Right cardiac atrium (tissue), 5 donors: ENCODE measurements at places on chromosomes 11 and 22. TPM values are rescaled to one million over a fixed set of nuclear protein-coding genes. Genes with fewer than 3 reads are reported as not detected.

PTPN5 gene
- 0.74 TPM for total RNA-seq

PATL1 gene
- 20.2 TPM for total RNA-seq

- peak; percentile 66 for DNase-seq
Measured at GRCh38 chr22:40635043-40635939, 1.2 kb downstream of the MRTFA start.

PGM2L1 gene
- total RNA-seq = 2.7 TPM

- DNase-seq = no peak
Measured at GRCh38 chr11:119152604-119153003, 3.8 kb downstream of the ABCG4 start.

TRIM48 gene
- total RNA-seq = not detected

GRCh38 chr11:121119440-121119839 is 18.4 kb downstream of the TECTA start:
- no peak for DNase-seq

DNA sequence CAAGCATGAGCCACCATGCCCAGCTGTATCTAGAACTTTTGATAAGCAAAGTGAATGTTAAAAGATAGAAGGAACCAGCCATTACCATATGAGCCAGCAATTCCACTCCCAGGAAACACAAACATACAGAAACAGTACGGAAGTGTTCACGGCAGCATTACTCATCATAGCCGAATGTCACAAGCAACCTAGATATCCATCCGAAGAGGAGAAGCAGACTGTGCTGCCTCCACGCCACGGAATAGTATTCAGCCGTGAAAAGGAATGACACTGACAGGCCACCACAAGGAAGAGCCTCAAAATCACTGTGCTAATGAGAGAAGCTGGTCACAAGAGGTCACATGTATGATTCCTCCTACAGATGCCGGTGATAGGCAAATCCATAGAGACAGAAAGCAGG is 17.6 kb upstream of the MGAT3 start:
- no peak for DNase-seq
